ENCODE measurements at places on chromosomes 5 and 9. TPM values are rescaled to one million over a fixed set of nuclear protein-coding genes. Genes with fewer than 3 reads are reported as not detected.

C1QTNF3 gene
- total RNA-seq = 0.18 TPM

PCDHB11 gene
- 0.07 TPM for total RNA-seq

CARD9 gene
- total RNA-seq = 1.1 TPM

SCGB3A2 gene
- not detected for total RNA-seq

F12 gene
- 15.9 TPM for total RNA-seq
